ENCODE measurements at places on chromosomes 4 and X. TPM values are rescaled to one million over a fixed set of nuclear protein-coding genes. Genes with fewer than 3 reads are reported as not detected.

RIBC1 gene
- total RNA-seq, result 1.2 TPM

C4orf50 gene
- total RNA-seq, result 0.17 TPM

MAGEA12 gene
- total RNA-seq, result not detected

CLGN gene
- total RNA-seq, result 3.2 TPM

DMP1 gene
- total RNA-seq, result not detected

RAB39B gene
- total RNA-seq, result 7.2 TPM

TEC gene
- total RNA-seq, result 1.7 TPM

MUC7 gene
- not detected for total RNA-seq

ATP1B4 gene
- total RNA-seq, result not detected

RTL3 gene
- not detected for total RNA-seq

CT45A10 gene
- not detected for total RNA-seq

VCX gene
- total RNA-seq, result not detected

AMTN gene
- not detected for total RNA-seq

ZFP42 gene
- 191 TPM for total RNA-seq

CT45A2 gene
- total RNA-seq, result not detected

TCEAL4 gene
- 53.0 TPM for total RNA-seq

GLRA3 gene
- total RNA-seq, result 0.09 TPM

TCEAL7 gene
- 2.7 TPM for total RNA-seq

STEEP1 gene
- total RNA-seq, result 30.3 TPM

Data from H9 (cell line).